ENCODE measurements at places on chromosomes 5 and 9.

- DNase-seq = no peak
Measured at GRCh38 chr9:135990468-135991429, 29.6 kb upstream of the UBAC1 start.

GRCh38 chr5:36607838-36608783 is 1.7 kb downstream of the SLC1A3 start:
- no peak for DNase-seq

DNA sequence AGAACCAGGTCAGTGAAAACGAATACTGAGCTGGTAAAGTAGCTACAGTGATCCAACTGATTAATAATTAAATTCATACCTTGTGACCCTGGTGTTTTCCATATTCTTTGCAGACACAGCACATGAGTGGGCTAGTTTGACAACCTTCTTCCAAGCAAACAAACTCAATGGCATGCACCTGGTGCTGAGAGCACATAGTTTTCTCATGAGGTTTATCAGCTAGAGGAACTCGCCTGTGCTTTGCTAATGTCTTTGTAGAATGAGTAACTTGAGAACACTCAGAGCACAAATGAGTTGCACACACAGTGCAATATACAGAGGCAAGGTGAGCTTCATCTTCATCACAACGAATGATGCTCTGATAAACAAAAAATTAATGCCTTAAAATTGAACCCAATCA is 12.6 kb downstream of the TRIM23 start:
- DNase-seq = peak; percentile 46

GRCh38 chr5:27734838-27735237 is 696.5 kb upstream of the CDH9 start:
- no peak for DNase-seq

DNA sequence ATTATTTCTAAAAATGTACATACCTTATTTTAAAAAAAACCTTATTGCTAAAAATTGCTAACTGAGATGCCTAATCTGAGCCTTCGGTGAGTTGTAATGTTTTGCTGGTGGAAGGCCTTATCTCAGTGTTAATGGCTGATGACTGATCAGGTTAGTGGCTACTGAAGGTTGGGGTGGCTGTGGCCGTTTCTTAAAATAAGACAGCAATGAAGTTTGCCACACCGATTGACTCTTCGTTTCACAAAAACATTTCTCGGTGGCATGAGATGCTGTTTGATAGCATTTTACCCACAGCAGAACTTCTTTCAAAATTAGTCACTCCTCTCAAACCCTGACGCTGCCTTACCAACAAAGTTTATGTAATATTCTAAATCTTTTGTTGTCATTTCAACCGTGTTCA is 14.7 kb downstream of the CENPK start:
- no peak for DNase-seq

DNA sequence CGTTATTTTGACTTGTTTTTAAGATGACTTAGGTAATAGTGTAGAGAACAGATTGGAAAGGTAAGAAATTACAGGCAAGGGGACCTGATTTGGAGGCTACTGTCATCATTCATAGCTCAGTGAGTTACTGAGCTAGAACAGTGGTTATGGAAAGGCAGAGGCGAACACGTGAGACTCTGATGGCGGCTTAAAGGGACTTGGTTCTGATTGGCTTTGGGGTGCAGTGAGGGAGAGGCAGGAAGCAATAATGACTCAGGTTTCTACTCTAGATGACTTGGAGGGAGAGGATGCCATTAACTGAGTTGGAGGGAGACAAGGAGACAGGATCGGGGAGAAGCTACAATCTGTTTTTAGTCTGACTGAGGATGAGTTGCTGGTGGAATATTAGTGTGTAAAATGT is 3.0 kb downstream of the F2RL2 start:
- DNase-seq = no peak

- DNase-seq = no peak
Measured at GRCh38 chr9:76311537-76311936, 82.7 kb downstream of the RFK start.
